ENCODE measurements at places on chromosomes 4 and X.

GRCh38 chr4:132592850-132593249, 556.2 kb upstream of the PCDH10 start:
- no peak for DNase-seq

GRCh38 chr4:24140892-24141291, 251.0 kb upstream of the PPARGC1A start:
- no peak for DNase-seq

- no peak for DNase-seq
Observed at GRCh38 chr4:108473163-108473720, 147.1 kb upstream of the RPL34 start.

GRCh38 chr4:113016377-113016776, 33.1 kb upstream of the ANK2 start:
- DNase-seq, result no peak

DNA sequence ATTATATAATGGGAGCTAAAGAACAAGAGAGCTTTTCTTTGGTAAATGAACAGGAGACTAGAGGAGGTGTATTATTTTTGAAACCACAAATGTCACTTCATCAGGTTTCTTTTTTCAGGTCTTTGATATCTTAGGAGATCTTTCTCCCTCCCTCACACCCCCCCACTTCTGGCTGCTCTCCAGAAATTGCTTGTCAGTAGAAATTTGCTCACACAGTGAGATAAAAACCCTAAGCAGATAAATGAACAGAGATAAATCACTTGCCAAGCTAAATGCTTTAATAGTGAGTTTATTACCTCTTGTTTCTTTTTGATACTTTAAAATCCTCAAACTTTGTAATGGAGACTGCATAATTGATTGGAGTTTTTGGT, 421.2 kb upstream of the TENM3 start:
- no peak for DNase-seq

DNA sequence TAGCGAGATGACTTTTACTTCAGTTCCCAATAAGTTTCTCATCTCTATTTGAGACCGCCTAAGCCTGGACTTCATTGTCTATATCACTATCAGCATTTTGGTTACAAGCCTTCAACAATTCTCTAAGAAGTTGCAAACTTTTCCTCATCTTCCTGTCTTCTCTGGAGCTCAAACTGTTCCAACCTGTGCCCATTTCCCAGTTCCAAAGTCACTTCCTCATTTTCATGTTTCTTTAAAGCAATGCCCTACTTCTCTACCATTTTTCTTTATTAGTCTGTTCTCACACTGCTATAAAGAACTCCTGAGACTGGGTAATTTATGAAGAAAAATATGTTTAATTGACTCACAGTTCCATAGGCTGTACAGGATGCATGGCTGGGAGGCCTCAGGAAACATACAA, 251.9 kb downstream of the TECRL start:
- no peak for DNase-seq

DNA sequence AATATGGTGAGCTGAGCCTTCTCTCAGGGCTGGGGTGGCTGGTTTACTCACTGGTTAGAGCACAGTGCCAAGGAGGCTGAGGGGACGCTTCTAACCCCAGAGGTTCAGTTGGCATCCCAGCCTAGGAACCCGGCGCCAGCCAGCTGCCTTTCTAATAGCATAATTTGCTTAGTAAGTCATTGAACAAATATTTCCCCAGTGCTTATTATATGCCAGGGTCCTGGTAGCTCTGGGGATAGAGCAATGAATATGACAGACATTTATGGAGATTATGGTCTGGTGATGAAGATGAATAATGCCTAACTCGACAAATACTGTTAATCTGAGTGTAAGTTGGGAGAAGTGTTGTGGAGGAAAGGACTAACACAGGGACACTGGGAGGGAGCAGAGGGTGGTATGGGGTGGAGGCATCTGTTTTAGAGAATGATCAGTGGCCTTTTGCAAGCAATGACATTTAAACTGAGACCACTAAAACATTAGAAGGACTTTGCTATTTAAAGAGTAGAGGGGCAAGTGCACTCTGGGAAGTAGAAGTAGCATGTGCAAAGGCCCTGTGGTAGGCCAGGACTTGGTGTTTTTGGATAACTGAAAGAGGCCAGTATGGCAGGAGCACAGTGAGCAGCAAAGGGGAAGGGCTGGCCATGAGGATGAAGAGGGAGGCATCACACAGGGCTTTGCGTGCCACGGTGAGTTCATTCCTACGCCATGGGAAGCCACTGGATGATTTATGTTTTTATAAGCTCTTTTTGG, 71.9 kb downstream of the ATG4A start:
- DNase-seq, result no peak

DNA sequence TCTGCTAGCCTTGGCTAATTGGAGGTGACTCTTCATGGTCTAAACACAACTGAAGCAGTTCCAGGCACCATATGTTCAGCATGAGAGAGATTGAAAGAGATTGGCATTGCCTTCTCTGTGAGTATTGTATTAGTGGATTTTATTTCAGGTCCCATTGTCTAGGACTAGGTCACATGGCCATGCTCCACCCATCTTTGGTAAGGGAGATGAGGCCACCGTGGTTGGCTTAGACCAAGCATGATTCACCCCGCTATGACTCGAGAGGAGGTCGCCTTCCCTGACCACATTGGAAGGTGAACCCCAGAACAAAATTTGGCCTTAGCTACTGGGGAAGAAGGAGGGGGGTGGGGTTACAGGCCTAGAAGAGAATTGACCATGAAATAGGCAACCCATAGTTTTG, 109.9 kb upstream of the BCOR start:
- no peak for DNase-seq

Data from NCI-H510A (cell line).